Hematopoietic multipotent progenitor cell treated with erythropoietin and hydrocortisone succinate and interleukin-3 and kit ligand, for 8 days (in vitro differentiated cells): ENCODE measurements at places on chromosomes 16 and 17.
A peak's percentile ranks its signal among the peaks of the same experiment; 100 is the strongest.

- peak; percentile 56 for DNase-seq
Measured at GRCh38 chr16:20944861-20945574, 44.4 kb downstream of the LYRM1 start.

- peak; percentile 76 for DNase-seq
Measured at GRCh38 chr17:63446753-63447470, 806 bp upstream of the CYB561 start.

DNA sequence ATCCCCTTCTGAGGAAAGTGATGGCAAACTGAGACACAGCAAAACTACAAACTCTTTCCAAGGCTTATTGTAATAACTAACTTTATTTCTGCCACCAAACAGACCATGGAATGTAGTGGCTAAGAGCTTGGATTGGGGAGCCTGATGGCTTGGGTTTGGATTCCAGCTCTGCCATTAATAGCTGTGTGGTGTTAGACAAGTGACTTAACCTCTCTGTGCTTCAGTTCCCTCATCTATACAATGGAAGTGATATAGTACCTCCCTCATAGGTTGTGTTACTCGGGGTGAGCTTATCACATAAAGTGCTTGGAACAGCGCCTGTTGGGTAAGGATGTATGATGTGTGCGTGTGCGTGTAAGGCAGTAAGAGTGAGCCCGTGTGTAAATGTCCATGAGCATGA, 5.9 kb upstream of the RNF112 start:
- no peak for DNase-seq

GRCh38 chr17:43880420-43880991, 26.8 kb downstream of the MPP2 start:
- peak; percentile 48 for DNase-seq

DNA sequence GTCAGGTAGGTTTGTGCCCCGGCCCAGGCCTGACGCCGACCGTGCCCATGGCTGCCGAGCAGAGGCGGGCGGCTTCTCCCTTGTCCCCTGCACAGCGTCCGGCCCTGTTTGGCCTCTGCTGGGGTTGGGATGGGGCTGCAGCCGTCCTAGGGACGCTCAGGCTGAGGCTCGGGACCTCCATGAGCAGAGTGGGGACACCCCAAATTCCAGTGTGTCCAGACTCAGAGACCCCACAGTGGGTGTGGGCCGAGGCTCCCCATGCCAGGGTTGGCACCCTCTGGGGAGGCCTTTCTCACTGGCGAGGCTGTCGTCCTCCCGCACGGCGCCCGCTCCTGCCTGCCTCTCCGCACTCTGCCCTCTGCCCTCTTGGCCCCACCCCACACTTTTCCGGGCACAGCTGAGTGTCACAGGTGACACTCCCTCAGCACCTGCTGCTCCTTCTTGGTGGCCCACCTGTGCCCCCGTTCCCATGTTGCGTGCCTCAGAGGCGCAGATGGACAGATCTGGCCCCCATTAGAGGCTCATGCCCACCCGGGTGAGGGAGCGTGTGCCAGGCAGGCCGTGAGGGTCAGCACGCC, 16.1 kb downstream of the TRAF7 start:
- DNase-seq = no peak

DNA sequence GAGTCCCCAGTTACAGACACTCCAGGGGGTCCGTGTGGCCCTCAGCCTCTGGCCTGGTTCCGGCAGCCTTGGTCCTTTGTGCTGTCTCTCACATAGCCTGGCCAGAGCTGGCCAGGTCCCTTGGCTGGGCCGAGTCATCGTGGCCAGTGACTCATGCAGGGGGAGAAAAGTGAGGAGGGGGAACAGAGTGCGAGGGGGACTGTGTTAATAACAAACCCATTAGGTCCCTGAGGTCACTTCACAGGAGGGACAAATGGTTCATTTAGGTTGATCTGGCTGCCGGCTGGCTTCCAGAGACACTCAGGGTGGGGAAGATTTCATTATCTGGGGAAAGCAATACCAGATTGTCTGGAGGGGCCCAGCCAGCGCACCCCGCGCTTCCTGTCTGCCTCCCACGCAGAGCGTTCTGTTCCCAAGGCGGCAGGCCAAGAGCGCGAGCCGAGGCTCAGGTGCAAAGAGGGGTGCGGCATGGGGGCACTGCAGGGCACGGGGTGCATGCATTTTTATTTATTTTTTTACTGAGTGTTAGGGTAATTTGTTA, 223.1 kb downstream of the SEC14L1 start:
- DNase-seq = peak; percentile 67

DNA sequence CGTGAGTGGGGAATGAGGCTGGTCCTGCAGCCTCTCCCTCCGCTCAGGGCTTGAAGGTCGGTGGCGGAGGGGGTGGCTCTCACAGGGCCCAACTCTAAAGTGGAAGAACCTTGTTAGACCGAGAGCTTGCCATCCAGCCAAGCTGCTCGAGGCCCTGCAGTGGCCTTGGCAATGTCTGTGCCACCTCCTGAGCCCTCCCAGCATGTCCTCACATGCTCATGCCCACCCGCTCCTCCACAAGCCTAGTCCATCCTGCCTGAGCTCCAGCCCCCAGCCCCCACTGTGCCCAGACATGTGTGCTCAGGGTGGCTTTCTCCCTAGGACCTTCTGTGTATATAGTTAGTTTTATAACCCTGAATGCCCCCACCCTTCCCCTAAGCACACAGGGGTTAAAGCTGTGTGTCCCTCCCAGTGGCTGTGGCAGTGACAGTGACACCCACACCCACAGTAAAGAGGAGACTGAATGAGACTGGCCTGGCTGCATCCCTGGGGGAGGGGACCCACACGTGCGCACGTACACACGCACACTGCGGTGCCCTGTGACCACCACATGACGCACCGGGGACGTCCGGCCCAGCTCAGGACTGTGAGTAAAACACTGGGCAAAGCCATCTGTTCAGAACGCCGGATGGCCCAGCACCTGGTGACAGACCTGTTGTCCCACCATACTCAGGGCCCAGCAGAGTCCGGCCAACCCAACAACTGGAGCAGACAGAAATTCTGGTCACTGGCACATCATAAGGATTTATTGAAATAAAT, 15.6 kb downstream of the PDK2 start:
- DNase-seq = no peak

GRCh38 chr17:66494023-66494803, 191.8 kb downstream of the PRKCA start:
- peak; percentile 47 for DNase-seq

- DNase-seq = peak; percentile 62
Measured at GRCh38 chr17:78132084-78132676, 1.6 kb downstream of the TMC8 start.

GRCh38 chr17:79026376-79027273, 2.7 kb downstream of the C1QTNF1 start:
- DNase-seq = no peak

DNA sequence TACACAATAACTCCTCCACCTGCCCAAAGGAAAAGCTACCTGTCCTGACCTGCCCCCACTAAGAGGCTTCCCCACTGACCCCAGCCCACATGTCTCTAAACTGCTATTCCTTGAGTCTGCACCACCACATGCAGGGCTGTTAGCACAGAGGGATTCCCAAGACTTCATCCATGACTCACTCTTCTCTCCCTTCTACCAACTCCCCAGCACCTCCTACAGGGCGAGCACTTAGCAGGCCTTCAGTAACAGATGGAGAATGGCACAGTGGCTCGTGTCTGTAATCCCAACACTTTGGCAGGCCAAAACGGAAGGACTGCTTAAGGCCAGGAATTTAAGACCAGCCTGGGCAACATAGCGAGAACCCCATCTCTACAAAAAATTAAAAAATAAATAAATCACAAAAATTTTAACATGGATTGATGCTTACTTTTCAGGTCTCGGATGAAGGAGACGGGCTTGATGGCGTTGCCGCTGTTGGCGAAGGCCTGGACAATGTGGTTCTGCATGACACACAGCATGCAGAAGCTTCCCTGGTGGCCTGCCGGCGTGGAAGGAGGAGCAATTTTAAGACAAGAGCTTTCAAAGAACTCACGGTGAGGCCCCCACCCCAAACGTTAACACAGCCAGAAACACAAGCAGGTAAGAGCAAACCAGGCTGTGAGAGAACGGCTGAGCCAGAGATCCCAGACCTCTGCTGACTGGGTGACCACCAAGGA, 12.0 kb downstream of the USP36 start:
- peak; percentile 10 for DNase-seq

DNA sequence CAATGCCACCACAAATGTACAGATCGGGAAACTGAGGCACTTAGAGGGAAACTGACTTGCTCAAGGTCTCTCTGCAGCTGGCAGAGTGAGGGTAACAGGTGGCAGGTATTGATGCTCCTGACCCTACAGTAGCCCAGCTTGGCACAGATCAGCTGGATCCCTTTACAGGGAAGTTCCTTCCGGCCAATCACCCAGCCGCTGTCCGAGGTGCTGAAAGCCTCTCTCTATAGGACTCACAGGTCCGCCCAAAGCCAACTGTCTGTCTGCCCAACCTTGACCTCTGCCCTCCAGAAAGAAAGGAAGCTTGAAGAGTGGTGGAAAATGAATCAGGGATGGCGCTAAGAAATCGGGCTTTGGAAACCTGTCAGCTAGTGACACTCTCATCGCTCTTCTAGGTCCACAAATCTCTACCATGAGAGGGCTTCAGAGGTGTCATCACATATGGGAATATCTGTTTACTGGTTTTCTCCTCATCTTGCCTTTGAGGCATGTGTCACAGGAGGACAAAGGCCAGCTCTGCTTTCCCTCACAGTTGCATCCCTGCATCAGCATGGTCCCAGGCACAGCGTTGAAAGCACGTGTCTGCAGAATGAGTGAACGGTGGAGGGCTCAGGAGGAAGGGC, 246.2 kb downstream of the KATNIP start:
- peak; percentile 47 for DNase-seq

GRCh38 chr16:2904922-2905240, 6.8 kb upstream of the FLYWCH1 start:
- no peak for DNase-seq

GRCh38 chr17:57442401-57442823, 186.1 kb downstream of the MSI2 start:
- DNase-seq = peak; percentile 27

DNA sequence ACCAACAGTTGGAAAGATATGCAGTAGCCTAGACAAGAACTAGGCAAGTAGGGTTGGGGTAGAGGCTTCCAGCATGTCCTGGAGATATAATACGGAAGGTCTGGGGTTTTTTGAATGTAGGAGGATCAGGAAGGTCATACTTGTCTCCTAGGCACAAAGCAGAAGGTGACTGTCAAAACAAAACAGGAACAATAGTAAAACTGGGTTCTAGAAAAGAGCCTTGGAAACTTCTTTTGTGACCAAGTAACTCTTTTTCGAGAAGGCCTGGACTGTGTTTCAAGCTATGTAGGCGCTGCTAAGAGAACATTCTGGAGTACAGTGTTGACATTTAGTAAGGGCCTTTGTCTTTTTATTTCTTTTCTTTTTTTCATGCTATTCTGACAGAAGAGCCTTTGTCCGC, 26.9 kb upstream of the TENT4B start:
- DNase-seq = no peak

GRCh38 chr16:3046641-3047386, 453 bp downstream of the MMP25 start:
- no peak for DNase-seq

DNA sequence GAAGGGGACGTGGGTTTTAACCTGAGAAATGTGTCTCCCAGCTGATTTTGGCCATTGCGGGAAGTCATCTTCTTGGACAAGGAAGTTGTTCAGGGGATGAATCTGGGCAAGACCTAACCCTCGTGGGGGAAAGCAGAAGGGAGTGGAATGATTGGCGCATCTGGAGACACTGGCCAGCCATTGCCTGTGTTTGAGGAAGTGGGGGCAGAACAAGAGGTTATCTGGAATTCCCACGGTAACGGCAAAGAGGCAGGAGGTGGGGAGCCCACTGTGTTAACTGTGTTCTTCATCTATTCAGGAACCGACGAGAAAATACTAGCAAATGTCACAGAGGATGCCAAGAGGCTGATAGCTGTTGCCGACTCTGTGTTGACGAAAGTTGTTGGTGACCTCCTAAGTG, 66.9 kb downstream of the RNF213 start:
- peak; percentile 10 for DNase-seq

- peak; percentile 96 for DNase-seq
Measured at GRCh38 chr17:38460082-38460715, 31.9 kb downstream of the ARHGAP23 start.

DNA sequence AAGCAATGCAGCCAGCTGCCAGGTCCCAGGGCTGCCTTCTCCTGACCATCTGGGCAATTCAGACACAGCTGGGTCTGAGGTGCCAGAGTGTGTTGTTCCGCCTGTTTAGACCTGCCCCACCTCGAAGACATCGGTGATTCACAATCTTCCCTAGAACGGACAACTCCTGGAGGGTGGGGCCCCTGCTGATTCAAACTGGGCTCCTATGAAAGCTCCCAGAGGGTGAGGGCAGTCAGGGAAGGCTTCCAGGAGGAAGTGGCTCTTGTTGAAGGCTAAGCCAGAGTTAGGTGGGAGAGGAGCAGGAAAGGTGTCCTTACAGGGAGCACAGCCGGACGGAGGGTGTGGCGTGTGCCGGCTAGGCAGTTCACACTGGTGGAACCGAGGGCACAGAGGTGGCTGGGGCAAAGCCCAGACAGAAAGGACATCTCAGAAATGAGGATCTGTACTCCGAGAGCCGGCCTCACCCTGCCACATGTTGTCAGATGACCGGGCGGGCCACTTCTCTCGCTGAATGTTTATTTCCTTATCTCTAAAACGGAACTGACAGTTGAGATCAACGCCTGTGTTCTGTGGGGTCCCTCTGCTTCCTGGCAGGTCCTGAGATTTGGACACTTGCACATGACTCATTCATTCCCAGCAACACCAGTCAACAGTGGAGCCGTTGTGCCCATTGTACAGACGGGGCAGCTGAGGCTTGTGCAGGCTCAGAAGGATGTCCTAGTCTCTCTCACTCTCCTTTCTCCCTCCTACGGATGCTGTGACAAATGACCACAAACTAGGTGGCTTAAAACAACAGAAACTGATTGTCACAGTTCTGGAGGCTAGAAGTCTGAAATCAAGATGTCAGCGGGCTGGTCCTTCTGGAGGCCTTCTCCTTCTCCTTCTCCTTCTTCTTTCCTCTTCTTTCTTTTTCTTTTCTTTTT, 26.9 kb upstream of the LITAF start:
- DNase-seq = peak; percentile 97

GRCh38 chr17:79164913-79165695, 90.5 kb downstream of the ENGASE start:
- no peak for DNase-seq

DNA sequence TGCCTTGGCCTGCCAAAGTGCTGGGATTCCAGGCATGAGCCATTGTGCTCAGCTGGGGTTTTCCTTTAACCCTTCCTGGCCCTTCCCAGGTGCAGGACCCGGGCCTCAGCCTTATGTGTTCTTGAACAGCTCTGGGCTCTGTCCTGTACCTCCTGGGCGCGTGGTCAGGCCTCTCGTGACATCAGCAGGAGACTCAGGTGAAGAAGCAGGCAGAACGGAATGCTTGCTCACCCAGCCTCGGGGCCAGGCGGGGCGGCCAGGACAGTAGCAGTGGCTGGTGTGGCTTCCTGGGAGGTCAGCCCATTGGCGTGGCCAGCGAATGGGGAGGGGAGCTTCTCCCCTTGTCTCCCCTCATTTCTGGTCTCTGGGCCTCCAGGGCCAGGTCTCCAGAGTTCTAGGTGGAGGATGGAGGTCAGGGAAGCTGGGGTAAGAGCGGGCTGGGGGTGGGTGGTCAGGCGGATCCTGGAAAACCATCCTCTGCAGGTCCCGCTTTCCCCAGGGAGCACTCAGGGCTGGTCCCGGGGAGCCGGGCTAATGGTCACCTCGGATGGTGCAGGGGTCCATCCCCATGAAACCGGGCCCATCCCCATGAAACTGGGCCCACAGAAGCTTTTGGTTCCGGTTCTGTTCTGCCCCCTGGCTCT, 281.5 kb downstream of the SEC14L1 start:
- DNase-seq = no peak

GRCh38 chr16:73220836-73221235, 172.9 kb upstream of the ZFHX3 start:
- DNase-seq = no peak

- DNase-seq = no peak
Measured at GRCh38 chr17:21162394-21162775, 35.6 kb downstream of the DHRS7B start.
